ENCODE measurements at places on chromosomes 12 and 14.
A peak's percentile ranks its signal among the peaks of the same experiment; 100 is the strongest.

DNA sequence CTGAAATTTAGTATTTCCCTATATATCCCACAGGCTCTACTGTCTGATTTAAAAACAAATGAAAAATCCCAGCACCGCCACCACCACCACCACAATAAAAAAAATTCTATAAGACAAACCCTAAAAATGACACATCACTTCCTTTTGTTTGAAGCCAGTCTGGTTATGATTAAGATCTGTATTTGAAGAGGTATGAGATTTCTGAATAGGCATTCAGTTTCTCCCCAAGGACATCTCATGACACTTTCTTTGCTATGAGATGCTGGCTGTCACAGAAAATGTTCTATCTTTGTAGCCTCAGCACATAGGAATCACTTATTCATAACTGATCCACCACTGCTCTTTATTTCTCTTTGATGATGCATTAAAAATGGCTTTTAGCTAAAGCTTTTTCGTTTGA is 1071.0 kb downstream of the SLC6A15 start:
- no peak for DNase-seq

GRCh38 chr14:68628605-68629310 is 164.1 kb downstream of the ZFP36L1 start:
- no peak for DNase-seq

DNA sequence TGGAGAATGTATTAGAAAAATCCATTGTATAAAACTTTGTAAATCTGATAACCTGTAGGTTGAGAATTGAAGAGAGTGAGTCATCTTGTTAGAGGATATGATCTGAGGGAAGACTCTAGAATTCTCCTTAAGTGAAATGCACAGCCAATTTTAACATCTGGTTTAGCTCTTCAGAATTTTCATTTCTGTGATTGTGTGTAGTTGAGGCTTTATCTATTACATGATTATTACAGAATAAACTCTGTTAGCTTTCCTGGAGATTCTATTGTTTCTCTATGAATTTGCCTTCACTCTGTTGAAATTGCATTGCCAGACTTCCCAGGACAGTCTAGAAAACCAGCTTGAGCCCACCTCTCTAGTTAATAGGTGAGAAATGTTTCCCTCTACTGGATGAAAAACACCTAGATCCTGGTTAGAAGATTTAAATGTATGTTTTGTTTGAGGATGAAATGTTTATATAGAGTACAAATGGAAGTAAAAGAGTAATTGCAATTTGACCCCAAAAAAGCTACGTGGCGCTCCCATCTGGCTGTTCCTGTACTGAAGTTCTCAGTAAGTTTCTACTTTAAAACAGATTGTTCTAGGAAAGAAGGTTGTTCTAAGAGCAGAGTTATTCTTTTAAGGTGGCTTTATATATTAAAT is 2.9 kb downstream of the NUDT4 start:
- DNase-seq: no peak

GRCh38 chr14:102275866-102276265 is 29.1 kb downstream of the MOK start:
- DNase-seq: no peak

GRCh38 chr14:67510121-67510520 is 21.6 kb upstream of the TMEM229B start:
- DNase-seq: no peak

GRCh38 chr14:77459072-77459723 is 1.3 kb downstream of the AHSA1 start:
- peak; percentile 43 for DNase-seq

DNA sequence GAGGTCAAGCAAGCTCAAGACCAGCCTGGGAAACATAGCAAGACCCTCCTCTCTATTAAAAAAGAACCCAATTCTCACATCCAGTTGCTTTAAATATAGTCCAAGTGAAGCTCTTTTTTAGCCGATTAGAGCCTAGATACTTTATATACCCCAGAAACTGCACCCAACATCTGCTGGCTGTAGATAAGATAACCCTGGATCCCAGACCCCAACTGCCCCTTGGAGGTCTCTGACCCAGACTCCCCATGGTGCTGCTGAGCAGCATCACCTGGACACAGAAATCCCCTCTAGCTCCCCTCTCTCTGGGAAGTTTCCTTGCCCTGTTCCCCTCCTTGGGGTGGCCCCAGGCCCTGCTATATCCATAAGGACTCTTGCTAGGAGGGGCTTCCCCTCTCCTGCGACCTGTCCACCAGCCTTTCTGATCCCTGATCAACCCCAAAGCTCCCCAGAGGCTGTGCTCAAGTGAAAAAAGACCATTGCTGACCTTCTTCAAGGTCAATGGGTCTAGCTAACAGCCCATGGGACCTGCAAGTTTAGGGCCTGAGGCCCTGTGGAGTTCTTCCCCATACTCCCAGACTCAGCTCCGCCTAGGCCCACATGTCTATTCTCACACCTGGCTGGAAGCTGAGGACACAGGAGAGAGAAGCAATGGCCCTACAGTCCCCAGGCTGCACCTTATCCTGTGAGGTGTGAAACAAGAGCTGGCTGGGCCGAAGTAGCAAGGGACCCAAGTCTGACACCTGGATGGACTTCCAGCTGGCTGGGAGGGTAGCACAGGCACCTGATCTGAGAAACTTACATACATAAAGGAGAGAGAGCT is 56.2 kb downstream of the ARL6IP4 start:
- DNase-seq: no peak

- no peak for DNase-seq
Measured at GRCh38 chr14:99143793-99144192, 128.2 kb downstream of the BCL11B start.

GRCh38 chr12:92987362-92987761 is 58.3 kb upstream of the EEA1 start:
- no peak for DNase-seq

DNA sequence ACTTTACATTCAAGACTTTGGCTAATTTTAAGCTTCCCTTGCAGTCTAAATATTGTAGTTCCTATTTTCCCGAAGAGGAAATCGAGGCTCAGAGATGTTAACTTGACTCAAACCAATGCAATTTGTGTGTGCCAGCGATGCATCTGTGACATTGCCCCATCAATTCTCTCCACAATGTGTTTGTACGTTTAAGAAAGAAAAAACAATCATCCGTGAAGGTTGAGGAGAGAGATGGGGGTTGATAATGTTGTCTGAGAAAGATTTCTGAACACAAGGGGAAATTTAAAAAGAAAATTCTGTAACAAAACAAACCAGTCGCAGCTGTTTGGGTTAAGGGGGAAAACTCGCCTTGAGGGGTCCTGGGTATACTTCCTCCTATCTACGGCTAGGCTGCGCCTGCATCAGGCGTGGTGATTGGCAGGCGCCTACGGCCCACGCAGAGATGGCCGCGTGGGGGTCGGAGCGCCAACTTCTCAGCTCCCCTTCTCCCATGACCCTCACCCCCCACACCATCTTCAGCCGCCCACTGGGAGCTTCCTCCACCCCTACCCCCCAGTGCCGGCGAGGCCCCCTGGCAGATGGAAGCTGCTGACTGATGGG is 12.3 kb downstream of the SIX1 start:
- DNase-seq: no peak

DNA sequence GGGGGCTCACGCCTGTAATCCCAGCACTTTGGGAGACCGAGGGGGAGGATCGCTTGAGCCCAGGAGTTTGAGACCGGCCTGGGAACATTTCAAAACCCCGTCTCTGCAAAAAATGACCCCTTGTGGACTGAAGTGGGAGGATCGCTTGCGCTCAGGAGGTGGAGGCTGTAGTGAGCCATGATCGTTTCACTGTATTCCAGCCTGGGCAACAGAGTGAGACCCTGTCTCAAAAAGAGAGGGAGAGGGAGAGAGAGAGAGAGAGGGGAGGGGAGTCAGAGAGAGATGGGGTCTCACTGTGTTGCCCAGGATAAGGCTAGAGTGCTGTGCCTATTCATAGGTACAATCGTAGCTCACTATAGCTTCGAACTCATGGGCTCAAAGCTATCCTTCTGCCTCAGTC is 2.8 kb downstream of the FGD4 start:
- no peak for DNase-seq

DNA sequence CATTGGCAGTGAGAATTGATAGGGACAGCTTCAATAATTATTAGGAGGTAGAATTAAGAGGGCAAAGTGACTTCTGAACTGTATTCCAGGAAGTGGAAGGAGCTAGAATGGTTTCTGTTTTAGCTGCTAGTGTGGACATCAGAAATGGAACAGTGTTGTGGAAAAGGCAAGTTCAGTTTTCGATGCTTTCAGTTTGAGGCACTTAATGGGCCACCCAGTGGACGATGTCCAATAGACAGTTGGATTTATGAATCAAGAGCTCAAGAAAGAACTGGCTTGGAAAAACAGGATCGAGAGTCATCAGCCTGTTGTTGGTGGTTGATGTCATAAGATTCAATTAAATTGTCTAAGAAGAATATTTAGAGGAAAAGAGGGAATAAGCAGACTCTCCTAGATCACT is 136.3 kb downstream of the DYRK2 start:
- DNase-seq: no peak

GRCh38 chr12:130572553-130572952 is 143.5 kb downstream of the RIMBP2 start:
- DNase-seq: no peak

GRCh38 chr14:47365233-47365632 is 310.2 kb downstream of the MDGA2 start:
- no peak for DNase-seq

GRCh38 chr14:105880616-105881015 is 354.2 kb downstream of the TMEM121 start:
- DNase-seq: no peak

DNA sequence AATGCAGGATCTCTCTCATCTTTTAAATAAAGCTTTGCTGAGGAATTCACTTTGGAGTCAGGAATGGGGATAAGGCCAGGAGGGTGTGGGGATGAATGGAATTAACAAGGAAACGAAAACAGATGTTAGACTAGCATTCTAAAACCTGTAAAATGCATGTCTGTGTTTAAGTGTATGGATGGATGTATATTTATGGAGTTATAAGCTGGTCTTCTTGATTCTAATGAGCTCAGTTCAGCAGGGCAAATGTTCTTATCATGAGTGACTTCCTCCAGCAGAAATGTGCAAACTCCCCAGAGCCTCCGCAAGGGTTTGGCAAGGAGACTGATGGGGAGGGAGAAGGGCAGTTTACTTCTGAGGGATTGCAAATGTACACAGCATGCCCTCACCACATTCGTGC is 149.1 kb downstream of the NTF3 start:
- no peak for DNase-seq

- no peak for DNase-seq
Measured at GRCh38 chr12:57849035-57849434, 2.5 kb upstream of the CTDSP2 start.

GRCh38 chr12:124761871-124762270 is 101.8 kb downstream of the SCARB1 start:
- DNase-seq: no peak

GRCh38 chr14:79986251-79986650 is 225.1 kb downstream of the DIO2 start:
- no peak for DNase-seq

DNA sequence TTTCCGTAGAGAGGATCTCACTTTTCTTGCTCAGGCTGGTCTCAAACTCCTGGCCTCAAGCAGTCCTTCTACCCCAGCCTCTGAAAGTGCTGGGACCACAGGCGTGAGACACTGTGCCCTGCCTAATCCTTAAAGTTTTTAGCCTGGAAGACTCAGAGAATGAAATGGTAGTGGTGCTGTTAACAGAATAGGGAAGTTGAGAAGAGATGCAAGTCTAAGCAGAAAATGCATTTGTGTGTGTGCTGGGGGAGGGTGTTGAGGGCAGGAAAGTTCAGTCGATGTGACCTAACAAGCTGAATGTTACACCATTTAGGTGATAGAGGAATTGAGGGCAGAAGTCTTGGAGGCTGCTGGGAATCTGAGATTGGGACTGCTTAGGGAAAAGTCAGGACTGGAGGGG is 6.9 kb upstream of the TUBA1A start:
- no peak for DNase-seq
